ENCODE measurements at places on chromosomes 4 and X.

GRCh38 chrX:14802943-14803710 lies 69.7 kb downstream of the FANCB start:
- DNase-seq = no peak

GRCh38 chrX:17377795-17378194 lies 2.8 kb downstream of the NHS start:
- DNase-seq = no peak

- no peak for DNase-seq
Measured at GRCh38 chrX:118632862-118633261, 94.5 kb upstream of the IL13RA1 start.

- no peak for DNase-seq
Measured at GRCh38 chr4:152243896-152244595, 291.8 kb downstream of the FBXW7 start.

DNA sequence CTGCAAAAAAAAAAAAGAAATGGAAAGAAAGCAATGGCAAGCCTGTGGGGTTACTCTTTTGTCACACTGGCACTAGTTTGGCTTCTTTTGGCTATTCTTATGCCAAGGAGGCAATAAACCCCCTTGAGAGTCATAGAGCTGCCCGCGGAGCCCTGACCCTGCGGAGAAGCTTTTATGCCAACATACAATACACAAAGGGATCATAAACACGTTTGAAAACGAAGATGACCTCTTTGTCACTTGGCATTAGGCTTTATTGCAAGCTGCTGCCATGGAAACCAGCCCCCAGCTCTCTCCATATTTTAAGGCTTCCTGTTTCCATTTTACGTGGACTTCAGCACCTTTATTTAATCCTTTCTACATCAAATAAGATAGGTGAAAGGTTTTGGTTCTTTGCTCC lies 7.6 kb downstream of the NEUROG2 start:
- DNase-seq = no peak

- no peak for DNase-seq
Measured at GRCh38 chrX:13248867-13249486, 70.9 kb downstream of the ATXN3L start.

GRCh38 chr4:7915875-7916242 lies 23.8 kb downstream of the AFAP1 start:
- DNase-seq = no peak

GRCh38 chrX:17788439-17788838 lies 51.1 kb downstream of the SCML1 start:
- DNase-seq = no peak

DNA sequence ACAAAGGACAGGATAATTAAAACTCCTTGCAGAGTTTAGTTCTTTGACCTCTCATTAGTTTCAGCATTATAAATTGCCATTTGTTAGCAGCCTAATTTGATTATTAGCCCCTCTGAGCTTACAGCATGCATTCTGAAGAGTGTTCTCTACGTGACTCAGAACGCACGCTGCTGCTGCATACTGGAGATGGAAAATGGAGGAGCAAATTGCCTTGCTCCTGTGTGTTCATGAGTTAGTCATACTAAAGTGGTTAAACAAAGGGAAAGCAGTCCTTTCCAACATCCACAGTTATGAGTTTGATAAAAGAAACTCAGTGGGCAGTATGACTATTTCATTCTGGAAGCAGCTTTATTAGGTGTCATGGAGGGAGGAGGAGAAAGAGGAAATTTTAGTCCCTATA lies 922.5 kb downstream of the RPA4 start:
- no peak for DNase-seq

DNA sequence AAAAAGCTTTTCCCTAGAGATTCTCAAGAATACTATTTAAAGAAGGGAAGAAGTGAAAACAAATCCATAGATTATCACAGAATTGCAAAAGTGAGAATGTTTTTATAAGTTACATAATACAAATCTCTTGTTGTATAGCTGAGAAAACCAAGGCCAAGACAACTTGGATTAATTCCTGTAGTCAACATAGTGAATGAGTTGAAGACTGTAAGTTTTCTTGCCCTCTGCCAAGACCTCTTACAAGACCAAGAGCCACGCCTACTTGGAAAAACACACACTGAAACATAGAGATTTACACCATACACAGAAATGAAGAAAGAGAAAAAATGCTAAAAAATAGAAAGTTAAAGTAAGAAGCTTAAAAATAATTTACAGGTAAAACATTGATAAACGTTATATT lies 2024.0 kb downstream of the PCDH7 start:
- no peak for DNase-seq

Measured in HS-27A (cell line).